AG04450 (cell line): ENCODE measurements at places on chromosomes 7 and 10. TPM values are rescaled to one million over a fixed set of nuclear protein-coding genes. Genes with fewer than 3 reads are reported as not detected.
A peak's percentile ranks its signal among the peaks of the same experiment; 100 is the strongest.

- DNase-seq = no peak
These were observed 90.3 kb downstream of the SRPK2 start for GRCh38 chr7:105298439-105298894.

The GJC3 gene
- not detected in 2 replicates for polyA plus RNA-seq

The NRCAM gene
- 0.24 and 0.66 TPM in 2 replicates for polyA plus RNA-seq

DNA sequence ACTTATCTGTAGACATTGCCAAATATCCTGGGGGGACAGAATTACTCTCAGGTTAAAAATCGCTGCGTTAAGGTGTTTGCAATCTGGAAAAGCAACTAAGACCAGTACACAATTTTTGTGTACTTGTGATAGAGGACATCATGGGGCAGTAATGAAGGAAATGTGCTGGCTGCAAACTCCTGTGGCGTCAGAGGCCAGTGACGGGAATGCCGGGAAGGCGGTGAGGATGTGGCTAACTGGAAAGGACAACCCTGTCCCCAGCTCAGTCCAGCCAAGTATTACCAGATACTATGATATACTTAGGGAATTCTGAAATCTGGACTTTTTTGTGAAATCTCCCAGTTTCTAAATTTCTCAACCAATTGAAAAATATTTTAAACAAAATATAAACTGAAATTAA is 103.1 kb upstream of the NANOS1 start:
- no peak for DNase-seq

The CALML5 gene
- polyA plus RNA-seq = not detected in 2 replicates

DNA sequence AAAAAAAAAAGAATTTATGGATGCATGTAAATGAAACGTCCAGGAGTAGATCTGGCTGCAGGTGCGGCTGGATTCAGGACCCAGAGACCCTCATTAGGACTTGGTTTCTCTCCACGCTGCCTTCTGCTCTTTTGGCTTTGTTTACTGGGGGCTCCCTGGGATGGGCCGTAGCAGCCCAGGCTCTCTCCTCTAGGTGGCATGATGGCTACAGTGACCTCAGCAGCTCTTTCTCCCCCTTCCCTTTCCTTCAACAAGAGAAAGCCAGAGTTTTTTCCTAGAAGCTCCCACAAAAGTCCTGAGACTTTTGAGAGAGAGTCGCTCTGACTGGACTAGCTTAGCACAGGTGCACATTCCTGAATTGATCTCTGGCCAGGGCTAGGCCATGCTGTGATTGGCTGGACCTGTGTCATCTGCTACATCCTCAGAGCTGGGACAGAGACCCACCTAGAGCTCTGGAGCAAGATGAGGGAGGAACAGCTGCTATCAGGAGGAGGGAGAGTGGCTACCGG is 67.8 kb upstream of the PDCD4 start:
- no peak for DNase-seq

GRCh38 chr7:135508883-135509588 is 866 bp downstream of the CNOT4 start:
- DNase-seq = no peak

DNA sequence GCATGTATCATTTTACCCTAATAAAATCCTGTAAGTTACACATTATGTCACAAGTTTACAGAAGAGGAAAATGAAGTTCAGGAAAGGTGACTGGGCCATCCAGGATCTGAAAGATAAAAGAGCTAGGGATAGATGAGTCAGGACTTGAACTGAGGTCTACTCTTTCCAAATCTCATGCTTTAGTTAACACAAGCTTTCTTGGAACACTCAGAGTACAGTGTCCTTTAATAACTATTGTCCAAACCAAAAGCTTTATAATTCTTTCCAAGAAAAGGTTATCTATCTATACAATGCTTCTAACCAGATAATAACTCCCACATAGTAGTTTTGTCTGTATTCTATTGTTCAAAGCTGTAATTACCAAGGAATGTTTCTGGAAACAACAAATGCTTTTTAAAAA is 164.6 kb downstream of the LRRN3 start:
- no peak for DNase-seq

The PRPF18 gene
- polyA plus RNA-seq = 19.3 and 25.4 TPM in 2 replicates

The CACNB2 gene
- polyA plus RNA-seq = 0.76 and 0.93 TPM in 2 replicates

GRCh38 chr10:132446661-132447445 is 49.9 kb downstream of the PWWP2B start:
- no peak for DNase-seq

- no peak for DNase-seq
These were observed 2.0 kb downstream of the TRAPPC14 start for GRCh38 chr7:100156331-100157068.

- DNase-seq = no peak
These were observed 375.2 kb upstream of the VWC2 start for GRCh38 chr7:49398236-49398635.

GRCh38 chr7:47771990-47772360 is 176.3 kb downstream of the PKD1L1 start:
- no peak for DNase-seq

GRCh38 chr10:121891103-121891502 is 36.7 kb downstream of the ATE1 start:
- no peak for DNase-seq

DNA sequence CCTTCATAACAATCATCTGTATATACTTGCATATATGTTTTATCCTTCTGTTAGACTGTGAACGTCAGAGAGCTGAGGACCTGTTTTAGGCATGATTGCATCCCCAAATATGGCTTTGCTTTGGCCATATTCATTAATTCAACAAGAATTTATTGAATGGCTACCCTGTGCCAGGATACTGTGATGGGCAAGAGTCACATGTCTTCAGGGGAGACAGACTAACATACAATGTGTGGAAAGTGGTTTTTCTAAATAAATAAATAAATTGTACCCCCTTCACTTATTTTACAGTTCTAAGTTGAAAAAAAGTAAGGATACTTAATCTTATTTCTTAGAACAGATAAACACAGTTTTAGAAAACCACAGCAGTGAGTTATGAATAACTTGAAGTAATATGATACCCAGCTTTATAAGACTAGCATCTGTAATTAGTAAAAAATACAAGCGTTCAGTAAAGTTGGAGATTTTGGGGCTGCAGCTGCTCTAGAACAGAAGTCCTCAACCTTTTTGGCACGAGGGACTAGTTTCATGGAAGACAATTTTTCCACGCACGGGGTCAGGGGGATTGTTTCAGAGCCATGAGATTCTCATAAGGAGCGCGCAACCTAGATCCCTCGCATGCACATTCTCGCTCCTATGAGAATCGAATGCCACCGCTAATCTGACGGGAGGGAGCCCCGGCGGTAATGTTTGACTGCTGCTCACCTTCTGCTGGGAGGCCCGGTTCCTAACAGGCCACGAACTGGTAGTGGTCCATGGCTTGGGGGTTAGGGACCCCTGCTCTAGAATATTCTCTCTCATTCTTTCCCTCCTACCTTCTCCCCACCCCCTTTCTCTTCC is 89.4 kb upstream of the MTPN start:
- DNase-seq = no peak

The NME8 gene
- polyA plus RNA-seq = not detected in 2 replicates

DNA sequence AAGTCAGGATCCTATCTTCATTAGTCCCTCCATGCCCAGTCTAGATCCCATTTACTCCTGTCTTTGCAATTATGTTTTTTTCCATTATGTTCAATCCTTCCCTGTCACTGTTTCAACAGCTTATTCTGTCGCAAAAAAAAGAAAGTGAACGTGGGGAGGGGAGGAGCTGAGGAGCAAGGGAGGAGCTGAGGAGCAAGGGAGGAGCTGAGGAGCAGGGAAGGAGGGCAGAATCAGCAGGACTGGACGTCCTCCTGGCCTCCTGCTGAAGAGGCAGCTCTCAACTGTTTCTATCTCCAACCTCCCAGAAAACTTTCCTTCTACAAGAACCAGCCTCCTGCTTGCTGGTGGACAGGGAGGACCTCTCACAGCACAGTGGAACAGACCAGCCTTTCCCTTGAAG is 26.0 kb downstream of the LARP4B start:
- no peak for DNase-seq

DNA sequence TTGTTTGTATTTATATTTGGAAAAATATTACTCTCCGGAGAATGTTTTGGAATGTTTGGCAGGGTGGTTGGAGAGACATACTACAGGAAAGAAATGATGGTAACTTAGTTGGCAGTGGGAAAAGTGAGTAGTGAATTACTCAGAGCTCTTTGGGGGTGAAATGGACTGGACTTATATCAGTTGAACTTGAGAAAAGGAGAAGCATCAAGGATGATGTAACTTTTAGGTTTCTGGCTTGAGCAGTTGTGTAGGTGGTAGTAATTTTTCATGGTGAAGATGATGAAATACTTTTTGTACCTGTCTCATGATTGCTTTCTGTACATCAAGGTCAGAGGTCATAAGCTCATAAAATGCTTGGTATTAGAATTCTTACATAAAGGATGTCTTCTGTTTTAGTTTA is 617.2 kb downstream of the AUTS2 start:
- DNase-seq = no peak

The TDRD1 gene
- not detected in 2 replicates for polyA plus RNA-seq

The SPDYE16 gene
- not detected in 2 replicates for polyA plus RNA-seq

DNA sequence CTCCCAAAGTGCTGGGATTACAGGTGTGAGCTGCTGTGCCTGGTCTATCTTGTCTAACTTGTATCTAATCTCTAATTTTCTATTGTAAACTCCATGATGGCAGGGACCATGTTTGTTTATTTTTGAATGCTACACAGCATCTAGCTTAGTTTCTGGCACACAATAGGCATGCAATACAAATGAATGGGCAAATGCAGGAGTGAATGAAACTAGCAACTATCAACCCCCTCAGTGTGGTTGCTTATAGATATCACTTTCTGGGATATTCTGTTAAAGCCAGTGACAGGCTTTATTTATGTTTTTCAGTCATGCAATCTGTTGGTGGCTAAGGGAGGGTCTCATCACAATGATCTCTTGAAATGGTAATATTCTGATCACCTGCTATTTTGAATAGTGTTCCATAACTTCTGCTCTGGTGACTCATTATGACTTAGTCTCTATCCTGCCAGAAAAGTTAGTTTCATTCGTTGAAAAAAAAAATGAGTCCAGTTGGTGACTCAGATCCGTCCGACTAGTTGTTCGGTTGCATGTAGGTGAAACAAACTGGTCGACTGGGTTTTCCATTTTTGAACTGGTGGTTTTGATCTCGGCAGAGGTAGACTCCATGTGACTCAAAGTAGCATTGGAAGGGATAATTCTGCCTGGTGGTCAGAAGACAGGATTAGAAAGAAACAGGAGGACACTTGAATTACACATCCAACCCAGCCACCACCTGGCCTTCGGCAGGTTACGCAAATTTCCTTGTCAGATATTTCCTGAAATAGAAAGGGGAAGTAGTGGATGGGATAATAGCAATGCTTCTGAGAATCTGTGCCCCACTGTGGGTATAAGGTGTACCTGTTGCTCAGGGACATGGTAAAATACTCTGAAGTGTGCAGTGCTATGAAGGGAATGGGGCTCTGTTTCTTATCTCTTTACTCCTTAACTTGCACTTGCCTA is 76.8 kb downstream of the GATA3 start:
- DNase-seq = no peak

- no peak for DNase-seq
These were observed 585.8 kb downstream of the LRMDA start for GRCh38 chr10:76017026-76017732.

The ITGA8 gene
- polyA plus RNA-seq = 0.20 and 0.25 TPM in 2 replicates

DNA sequence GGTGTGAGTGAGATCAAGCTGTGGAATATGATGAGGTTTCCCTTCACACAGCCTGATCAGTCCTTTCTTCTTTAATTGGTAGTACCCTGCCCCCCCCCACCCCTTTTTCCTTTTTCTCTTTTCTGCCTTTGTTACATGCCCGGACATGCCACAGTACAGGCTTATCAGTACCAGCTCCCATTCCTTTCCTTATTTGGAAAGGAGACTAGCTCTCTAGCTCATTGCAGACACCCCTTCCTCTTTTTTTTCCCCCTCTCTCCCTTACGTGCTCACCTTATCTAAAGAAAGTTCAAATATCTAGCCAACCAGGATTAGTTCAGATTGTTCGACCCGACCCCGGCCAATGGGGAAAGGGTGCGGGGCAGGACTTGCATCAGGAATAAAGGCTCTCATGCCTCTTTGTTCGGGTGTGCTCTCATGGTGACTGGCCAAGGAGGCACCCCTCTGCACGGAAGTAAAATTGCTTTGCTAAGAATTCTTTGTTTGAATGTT is 230.4 kb downstream of the ACTR3B start:
- no peak for DNase-seq

The HOXA13 gene
- polyA plus RNA-seq = not detected in 2 replicates

- DNase-seq = peak; percentile 66
These were observed 19.4 kb downstream of the LDB3 start for GRCh38 chr10:86687750-86688149.

DNA sequence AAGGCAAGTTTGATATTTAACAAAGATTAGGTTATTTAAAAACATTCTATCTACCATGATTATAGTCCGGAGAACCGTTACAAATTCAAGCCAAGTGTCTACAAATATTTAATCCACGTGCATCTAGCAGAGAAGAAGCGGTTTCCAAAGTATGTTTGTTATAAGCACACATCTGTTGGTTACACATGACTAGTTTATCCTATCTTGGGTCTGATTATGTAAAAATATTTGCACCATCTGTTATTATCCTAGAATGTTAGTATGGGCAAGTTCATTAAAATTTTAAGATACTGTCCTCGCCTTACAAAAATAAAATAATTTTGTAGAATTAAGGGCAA is 289.2 kb upstream of the VSTM2A start:
- DNase-seq = no peak

DNA sequence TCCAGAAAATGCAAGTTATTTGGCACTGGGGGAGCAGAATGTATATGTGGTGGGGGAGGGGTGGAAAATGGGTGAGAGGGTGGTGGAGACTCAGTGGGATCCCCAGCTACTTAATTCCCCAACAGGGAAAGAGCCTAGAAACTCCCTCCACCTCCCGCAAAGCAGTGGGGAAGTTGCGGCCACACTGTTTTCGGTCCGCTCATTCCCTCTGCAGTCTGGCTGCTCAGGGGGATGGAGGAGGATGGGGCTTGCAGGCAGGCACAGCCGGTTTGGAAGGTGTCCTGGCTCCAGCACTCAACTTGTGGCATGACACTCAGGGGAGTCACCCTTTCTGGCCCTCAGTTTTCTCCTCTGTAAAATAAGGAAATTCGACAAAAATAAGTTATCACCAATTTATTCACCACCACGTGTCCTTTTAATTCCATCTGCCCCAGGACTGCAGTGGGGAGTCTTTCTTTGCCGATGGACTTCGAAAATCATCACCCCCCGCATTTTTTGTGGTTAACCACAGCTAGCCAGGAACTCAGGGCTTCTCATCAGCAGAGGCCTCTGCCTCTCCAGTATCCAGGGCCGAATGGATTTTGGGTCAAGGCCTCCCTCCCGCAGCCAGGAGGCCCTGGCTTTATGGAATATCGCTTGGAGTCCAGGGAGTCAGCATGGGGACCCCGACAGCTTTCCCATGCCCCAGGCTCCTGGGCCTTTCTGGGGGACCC is 1.6 kb upstream of the HTRA1 start:
- DNase-seq = no peak

- DNase-seq = no peak
These were observed 102.2 kb upstream of the CTTNBP2 start for GRCh38 chr7:117975476-117975875.

GRCh38 chr7:85630904-85631600 is 444.2 kb upstream of the SEMA3D start:
- no peak for DNase-seq

- DNase-seq = no peak
These were observed 2.6 kb upstream of the KAT6B start for GRCh38 chr10:74823791-74824183.

- no peak for DNase-seq
These were observed 413.1 kb downstream of the GRM8 start for GRCh38 chr7:126839624-126840023.

- DNase-seq = no peak
These were observed 268.3 kb downstream of the CACNA2D1 start for GRCh38 chr7:82175319-82175718.

The MMD2 gene
- not detected in 2 replicates for polyA plus RNA-seq

The WEE2 gene
- polyA plus RNA-seq = not detected in 2 replicates

- DNase-seq = no peak
These were observed at the start of gene GFRA1 for GRCh38 chr10:116272440-116273283. Gene GFRA1, minus strand, starts transcription at chr10:116273206. Its CDS starts 1,177 bp downstream, at chr10:116272029.

GRCh38 chr10:23656735-23657134 is 217.9 kb downstream of the OTUD1 start:
- DNase-seq = no peak
